ENCODE measurements at places on chromosomes 1 and 21.

- no peak for DNase-seq
Observed at GRCh38 chr1:76585980-76586674, 281.2 kb upstream of the ST6GALNAC5 start.

DNA sequence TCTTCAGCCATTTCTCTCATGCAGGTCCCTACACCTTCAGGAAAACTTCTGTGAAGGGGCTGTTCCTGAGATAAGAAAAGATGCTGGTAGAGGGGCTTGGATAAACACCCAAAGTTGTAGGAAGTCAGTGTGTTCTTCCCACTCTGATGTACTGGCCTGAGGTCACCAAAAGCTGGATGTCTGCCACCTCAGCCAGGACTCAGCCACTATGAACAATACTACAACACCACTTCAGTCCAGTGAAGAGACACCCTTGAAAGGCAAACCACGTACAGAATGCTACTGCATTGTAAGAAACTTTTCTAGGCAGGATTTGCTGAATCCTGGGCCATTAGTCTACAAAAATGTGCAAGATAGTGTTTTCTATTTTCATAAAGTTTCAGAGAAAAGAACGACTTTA lies 2.4 kb downstream of the PTPN14 start:
- DNase-seq: no peak

GRCh38 chr1:169305356-169305755 lies 62.2 kb downstream of the NME7 start:
- no peak for DNase-seq

- DNase-seq: no peak
Observed at GRCh38 chr1:17200246-17200645, 4.7 kb upstream of the PADI1 start.

DNA sequence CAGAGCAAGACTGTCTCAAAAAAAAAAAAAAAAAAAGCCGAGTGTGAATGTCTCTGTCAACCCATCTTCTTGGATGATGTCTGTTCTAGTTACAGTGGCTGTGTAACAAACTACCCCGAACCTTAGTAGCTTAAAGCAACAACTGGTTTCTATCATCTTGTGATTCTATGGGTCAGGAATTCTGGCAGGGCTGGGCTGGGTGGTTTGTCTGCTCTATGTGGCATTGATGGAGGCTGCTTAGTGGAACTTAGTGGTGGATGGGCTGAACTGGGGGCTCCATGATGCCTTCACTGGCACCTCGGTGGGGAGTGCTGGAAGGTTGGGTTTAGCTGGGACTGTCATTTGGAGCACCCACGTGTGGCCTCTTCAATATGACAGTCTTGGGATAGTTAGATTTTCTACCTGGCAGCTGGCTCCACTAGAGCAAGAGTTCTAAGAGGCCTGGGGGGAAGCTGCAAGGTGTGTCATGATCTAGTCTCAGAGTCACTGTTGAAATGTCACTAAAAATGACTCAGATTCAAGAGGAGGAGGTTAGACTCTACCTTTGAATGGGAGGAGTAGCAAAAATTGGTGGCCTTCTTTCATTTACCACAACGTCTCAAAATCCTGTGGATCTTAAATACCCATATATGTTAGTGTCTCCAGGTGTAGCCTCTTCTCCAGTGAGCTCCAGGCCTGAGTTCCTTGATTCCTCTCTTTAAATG lies 18.6 kb downstream of the ACOT11 start:
- no peak for DNase-seq

DNA sequence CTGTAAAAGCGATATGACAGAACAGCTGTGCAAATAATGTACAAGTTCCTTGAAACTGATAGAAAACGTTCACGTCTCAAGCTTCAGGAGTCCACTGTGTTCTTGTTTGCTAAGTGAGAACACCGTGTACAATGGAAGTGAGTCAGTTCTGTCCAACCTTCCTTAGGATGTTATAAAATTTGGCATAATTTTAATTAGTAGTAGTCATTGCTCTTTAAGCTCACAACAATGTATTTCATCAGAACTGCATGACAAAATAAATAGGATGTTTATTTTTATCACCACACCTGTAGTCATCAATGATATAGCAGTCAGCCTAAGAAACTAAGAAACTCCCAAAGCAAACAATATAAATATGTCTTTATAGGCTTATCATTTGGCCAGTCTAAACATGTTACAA lies 53.0 kb downstream of the RGS2 start:
- DNase-seq: no peak

DNA sequence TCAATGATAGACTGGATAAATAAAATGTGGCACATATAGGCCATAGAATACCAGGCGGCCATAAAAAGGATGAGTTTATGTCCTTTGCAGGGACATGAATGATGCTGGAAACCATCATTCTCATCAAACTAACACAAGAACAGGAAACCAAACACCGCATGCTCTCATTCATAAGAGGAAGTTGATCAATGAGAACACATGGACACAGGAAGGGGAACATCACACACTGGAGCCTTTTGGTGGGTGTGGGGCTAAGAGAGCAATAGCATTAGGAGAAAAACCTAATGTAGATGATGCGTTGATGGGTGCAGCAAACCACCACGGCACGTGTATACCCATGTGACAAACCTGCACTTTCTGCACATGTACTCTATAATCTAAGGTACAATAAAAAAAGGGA lies 883.4 kb upstream of the PRMT6 start:
- no peak for DNase-seq
